AG08396 (cell line): ENCODE measurements at places on chromosomes 2 and 18.

- DNase-seq: no peak
These were observed 42.0 kb upstream of the NFE2L2 start for GRCh38 chr2:177306550-177306949.

DNA sequence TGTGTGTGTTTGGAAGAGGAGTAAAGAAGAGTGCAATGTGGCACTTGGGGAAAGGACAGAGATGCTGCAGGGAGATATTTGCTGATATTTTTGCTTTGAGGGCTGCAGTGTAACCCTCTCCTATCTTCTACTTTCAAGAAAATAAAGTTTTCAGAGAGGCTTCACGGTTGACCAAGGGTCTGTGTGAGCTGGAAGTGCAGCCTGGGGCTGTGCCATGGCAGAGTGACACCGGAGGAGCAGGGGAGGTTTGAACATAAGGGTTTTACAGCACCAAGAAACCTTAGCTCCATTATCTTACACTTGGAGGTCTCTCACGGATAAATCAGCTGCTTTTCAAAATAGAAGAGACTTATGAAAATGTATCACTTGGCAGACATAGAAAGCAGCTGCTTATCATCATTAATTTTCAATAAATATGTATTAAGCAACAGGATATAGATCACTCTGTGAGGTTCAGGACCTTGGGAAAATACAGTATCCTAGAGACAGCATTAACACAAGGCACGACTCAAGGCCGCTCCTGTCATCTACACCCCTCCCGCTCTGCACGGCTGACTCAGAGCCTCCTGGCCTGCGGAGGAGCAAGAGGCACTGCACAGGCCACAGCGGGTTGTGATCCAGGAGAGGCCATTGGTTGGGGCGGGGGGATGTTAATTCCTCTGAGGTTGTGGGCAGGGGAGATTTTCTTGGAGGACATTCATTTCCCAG, 127.8 kb downstream of the COPS8 start:
- DNase-seq: peak; percentile 62

- no peak for DNase-seq
These were observed 48.2 kb upstream of the KIDINS220 start for GRCh38 chr2:8885449-8886201.

DNA sequence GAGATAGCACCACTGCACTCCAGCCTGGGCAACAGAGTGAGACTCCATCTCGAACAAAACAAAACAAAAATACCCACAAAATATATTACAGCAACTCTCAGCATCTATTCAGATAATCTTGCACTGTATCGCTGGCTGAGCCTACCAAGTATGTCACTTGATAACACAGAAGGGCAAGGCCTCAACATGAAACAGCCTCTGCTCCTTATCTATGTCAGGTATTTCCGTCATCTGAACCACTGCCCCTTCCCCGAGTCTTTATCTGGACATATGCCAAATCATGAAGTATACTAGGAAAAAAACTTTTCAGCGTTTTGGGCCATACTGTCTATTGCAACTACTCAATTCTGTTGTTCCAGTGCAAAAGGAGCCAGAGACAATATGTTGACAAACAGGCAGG, 17.7 kb downstream of the PDIA6 start:
- DNase-seq: no peak

- no peak for DNase-seq
These were observed 39.5 kb upstream of the IMP4 start for GRCh38 chr2:130303169-130303568.

DNA sequence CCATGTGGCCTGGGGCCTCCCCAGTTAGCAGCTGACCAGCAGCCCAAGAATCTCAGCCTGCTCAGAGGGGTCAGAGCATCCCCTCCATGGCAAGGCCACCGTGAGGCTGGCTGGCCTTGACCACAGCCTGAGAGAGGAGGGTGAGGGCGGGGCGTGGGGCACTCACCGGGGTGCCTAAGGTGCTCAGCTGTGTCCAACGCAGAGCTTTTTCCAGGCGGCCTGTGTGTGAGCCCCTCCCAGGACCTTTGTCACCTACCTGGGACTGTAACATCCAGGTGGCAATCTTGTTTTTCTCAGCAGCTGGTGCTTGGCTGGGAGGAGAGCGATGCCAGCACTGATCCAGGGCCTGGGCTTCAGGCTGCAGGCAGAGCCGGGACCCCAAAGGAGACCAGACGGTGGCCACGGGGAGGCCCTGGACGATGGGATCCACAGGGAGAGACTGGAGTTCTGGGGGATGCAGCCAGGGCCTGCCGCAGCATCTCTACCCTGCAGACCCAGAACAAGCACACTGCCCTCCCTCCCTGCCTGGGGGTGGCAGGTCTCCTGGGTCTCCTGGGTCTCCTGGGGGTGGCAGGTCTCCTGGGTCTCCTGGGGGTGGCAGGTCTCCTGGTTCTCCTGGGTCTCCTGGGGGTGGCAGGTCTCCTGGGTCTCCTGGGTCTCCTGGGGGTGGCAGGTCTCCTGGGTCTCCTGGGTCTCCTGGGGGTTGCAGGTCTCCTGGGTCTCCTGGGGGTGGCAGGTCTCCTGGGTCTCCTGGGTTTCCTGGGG, 12.3 kb downstream of the SNED1 start:
- DNase-seq: no peak

DNA sequence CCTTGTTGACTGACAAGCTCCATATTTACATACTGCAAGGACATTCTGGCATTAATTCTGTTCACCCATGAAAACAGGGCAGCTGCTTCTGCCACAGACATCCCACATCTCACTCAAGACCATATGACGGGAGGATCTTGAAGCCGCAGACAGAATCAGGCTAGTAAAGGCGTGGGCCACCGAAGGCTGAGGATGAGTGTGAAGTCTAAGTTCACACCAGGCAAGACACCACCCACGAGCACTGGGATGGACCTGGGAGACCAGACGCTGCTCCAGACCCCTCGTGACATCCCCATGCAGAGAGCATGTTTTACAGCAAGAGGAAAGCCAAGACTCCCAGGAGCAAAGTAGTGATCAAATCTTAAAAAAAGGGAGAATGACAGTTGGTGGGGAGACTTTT, 3.2 kb downstream of the FHL2 start:
- DNase-seq: no peak

GRCh38 chr2:10500601-10501361, 52.7 kb upstream of the ODC1 start:
- no peak for DNase-seq

DNA sequence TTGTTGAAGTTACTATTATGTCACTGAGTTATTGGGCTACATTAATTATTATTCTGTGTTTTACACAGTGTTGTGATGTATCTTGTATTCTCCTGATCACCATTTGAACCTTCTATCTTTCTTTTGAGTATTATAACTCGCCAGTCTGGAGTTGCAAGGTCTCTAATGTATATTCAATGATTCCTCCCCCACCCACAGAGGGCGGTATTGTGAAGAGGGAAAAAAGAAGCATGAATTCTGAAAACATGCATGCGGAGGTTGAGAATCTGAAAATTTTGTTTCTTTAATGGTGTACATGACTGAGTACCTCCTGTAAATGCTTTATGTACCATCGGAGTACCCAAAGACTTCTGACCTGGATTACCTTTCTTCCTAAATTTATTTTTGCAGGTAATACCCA, 266.6 kb downstream of the NR4A2 start:
- DNase-seq: no peak

DNA sequence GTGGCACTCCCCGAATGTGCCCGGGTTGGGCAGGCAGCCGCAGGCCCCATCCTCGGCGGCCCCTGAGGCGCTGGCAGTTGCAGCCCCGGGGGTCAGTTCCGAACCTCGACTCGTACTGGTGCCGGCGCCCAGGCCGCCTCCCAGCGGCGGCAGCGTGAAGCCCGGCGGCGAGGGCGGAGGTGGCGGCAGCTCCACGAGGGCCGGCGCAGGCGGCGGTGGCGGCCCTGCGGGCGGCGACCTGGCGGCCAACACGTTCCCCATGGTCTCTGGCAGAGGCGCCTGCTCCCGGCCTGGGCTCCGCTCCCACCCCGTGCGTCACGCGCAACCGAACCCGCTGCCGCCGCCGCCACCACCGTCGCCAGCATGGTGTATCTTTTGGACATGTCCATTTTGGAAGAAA, 196.3 kb downstream of the CCDC74A start:
- peak; percentile 1 for DNase-seq

DNA sequence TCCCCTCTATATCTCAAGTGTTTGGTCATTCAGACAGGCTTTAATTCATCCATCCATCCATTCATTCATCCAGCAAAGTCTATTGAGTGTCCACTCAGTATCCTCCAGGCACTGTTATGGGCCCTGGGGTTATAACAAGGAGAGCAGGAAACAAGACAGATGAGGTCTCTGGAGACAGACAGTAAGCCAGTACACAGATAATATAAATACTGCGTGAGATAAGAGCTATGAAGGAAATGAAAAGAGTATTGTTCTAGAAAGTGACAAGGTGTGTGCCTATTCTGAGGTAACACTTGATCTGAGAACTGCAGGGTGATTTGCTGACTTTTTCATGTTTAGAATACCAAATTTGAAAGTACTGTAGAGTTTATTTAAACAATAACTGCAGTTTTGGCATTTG, 98.3 kb downstream of the OSBPL6 start:
- no peak for DNase-seq

- no peak for DNase-seq
These were observed 90.3 kb downstream of the PTPN4 start for GRCh38 chr2:119849838-119850565.

DNA sequence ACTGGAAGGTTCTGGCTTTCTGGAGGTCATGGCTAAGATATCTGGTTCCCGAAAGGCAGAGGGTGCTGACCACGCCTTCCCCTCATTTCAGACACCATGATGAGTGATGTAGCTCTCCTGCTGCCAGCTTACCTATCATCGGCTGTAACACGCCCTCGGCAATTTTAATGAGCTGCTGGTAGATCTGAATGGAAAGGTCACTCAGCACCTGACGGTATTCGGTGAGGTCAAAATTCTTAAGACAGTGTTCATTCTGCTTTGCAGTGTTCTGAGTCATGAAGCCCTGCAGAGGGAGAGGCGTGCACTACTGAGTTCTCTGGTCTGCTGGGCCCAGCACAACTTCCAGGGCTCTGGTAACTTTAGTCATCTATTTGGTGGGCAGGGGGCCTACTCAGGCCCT, 25.7 kb upstream of the ACAA2 start:
- DNase-seq: peak; percentile 31

DNA sequence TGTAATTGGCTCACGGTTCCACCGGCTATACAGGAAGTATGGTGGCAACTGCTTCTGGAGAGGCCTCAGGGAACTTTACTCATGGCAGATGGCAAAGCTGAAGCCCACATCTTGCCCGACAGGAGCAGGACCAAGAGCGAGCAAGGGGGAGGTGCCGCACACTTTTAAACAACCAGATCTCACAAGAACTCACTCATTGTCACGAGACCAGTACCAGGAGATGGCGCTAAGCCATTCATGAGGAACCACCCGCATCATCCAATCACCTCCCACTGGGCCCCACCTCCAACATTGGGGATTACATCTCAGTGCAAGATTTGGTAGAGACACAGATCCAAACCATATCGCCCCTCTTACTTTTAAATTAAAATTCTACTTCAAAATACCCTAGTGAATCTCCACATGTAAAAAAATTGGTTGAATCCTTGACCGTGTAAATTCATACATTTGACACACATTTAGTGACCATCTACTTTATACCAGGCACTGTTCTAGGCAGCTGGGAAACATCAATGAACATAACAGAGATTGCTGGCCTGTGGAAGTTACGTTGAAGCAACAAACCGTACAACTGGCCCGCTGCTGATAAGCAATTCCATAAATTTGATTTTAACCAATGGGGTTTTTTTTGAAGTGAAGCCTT, 87.6 kb downstream of the ALPK2 start:
- DNase-seq: no peak

DNA sequence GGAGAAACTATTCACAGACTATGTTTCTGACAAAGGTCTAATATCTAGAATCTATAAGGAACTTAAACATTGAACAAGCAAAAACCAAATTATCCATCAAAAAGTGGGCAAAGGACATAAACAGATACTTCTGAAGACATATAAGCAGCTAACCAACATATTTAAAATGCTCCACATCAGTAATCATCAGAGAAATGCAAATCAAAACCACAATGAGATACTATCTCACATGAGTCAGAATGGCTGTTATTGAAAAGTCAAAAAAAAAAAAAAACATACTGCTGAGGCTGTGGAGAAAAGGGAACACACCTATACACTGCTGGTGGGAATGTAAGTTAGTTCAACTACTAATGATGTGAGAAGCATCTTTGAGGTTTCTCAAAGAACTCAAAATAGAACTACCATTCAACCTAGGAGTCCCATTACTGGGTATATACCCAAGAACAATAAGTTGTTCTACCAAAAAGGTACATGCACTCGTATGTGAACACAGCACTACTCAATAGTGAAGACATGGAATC, 220.4 kb upstream of the TFPI start:
- no peak for DNase-seq

- DNase-seq: no peak
These were observed 449.1 kb downstream of the PIK3C3 start for GRCh38 chr18:42404151-42404550.

DNA sequence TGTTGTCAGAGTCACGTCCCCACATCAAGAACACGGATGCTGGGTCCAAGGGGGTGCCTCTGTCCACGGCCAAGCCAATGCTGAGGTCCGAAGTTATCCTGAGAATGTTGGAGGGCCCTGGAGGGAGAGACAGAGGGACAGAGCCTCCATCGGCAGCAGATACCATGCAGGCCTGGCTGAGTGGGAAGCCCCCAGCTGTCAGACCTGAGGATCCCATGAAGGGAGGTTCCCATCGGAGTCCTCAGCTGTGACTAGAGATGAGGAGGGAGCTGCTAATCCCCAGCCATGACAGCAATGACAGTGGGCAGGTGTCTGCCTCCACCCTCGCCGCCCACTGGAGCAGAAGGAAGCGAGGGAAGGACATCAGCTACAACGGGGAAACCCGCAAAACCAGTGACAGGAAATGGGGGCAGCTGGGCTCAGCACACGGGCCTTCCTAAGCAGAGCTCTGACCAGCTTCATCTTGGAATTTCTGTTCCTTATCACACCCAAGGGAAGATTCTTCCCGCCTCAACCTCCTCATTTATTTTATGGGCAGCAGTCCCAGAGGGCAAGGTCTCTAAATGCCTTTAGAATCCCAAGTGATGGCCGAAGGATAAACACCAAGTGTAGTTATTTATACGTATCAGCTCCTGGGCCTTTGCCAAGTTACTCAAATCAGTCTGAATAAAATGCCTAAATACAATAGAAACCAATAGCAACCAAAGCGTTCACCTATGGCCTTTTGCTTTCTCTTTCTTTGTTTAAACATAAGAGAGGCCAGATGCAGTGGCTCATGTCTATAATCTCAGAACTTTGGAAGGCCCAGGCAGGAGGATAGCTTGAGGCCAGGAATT, 32.2 kb downstream of the FAM178B start:
- DNase-seq: no peak

- no peak for DNase-seq
These were observed 165.6 kb downstream of the INHBB start for GRCh38 chr2:120511536-120511935.

- DNase-seq: no peak
These were observed 195.8 kb downstream of the RAD51AP2 start for GRCh38 chr2:17322461-17322860.

DNA sequence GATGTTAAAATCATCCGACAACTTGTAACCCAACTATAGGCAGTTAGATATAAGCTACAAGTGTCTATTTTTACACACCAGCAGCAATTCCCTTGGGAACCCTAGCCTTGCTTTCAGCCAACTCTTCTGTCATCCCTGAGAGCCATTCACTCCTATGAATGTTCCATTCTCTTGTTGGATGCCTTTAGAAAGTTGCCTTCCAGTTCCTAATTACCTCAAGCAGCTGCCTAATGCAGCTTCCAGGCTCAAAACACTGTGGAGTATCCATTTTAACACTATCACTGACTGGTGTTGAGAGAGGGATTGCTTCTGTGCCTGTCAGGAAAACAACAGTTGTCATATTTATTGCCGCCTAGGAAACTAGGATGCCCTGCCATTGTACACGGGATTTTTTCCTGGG, 402.0 kb upstream of the ACVR2A start:
- DNase-seq: no peak

- DNase-seq: no peak
These were observed 211.1 kb downstream of the PTPRM start for GRCh38 chr18:7778181-7778580.
